ENCODE measurements at places on chromosomes 1 and 21.
A peak's percentile ranks its signal among the peaks of the same experiment; 100 is the strongest.

DNA sequence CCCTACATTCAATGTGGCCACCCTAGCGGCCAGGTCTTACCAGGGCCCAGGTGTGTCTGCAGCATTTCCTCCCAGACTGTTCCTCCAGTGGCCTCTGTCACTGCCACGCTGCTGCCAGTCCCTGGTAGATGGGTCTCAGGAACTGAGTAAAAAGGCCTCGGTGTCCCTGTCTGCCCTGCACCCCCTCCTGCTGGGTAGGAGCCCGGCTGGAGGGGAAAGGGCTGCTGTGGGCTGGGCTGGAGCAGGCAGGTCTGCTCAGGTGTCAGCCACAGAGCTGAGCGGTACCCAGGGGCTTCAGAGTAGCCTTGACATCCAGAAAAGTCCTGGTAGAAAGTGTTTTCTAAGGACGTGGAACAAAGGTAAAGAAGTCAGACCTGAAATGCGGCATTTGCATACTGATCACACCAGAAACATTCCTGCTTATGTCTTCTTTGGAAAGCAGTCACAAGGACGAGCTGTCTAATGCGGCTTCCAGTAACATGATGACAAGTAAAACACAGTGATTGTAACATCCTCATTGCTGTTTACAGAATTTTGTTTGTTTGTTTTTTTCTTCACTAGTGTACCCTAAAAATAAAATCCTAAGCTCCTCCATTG, 32.6 kb downstream of the SEC16B start:
- no peak for DNase-seq

- no peak for DNase-seq
Measured at GRCh38 chr1:7371926-7372325, 399.2 kb upstream of the VAMP3 start.

GRCh38 chr1:207766569-207766968, 14.7 kb downstream of the CD46 start:
- no peak for DNase-seq

DNA sequence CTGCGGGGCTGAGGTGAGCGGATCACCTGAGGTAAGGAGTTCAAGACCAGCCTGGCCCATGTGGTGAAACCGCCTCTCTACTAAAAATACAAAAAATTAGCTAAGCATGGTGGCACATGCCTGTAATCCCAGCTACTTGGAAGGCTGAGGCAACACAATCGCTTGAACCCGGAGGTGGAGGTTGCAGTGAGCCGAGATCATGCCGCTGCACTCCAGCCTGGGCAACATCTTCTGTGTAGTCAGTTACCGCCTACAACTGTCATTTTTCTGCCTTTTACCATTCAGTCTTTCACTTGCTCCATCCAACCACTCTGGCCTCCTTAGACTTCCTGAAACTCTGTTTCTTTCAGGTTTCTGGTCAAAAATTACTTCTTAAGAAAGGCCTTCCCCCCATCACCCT, 2.2 kb downstream of the MYCBP start:
- no peak for DNase-seq

DNA sequence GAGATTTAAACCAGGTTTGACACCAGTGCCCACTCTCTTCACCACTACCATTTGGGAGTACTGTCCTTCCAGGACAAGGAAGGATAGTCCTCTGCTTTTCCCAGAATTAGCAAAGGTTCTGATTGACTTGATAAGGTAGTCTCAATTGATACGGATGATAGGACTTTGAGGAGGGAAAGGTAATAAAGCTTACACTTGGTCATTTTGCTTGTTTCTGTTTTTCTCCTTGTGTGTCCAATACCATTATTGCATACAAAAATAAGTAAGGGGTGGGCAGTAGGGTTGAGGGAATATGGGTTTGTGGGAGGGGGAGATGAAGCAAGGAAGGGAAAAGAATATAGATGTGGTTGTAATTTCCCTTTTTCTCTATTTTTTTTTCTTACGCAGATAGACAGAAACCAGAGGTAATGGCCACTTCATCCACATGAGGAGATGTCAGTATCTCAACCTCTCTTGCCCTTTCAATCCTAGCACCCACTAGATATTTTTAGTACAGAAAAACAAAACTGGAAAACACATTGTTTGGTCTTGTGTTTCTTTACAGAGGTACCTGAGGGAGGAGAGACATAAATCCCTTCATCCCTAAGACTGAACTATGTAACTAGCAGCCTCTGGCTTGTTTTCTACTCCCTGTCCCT, 2.6 kb downstream of the C1orf56 start:
- DNase-seq: no peak

DNA sequence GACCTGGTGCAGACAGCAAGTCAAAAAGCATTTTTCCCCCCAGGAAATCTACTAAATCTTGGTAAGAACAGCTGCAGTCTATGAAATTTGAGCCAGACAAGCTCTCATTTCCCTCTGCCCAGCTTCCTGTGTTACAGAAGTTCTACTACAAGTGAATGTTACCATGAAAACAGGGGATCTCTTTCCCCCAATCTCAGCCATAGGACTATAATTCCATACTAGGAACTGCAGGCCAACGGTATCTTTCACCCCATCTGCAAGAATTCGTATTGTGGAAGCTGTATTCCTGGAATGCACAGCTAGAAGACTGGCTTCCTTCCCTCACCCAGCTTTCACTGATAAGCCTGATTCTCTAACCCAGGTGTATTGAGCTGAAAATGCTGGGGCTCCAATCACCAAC, 1655.4 kb downstream of the BRINP3 start:
- DNase-seq: no peak

GRCh38 chr1:1954831-1955441, 35.9 kb upstream of the TMEM52 start:
- DNase-seq: no peak

DNA sequence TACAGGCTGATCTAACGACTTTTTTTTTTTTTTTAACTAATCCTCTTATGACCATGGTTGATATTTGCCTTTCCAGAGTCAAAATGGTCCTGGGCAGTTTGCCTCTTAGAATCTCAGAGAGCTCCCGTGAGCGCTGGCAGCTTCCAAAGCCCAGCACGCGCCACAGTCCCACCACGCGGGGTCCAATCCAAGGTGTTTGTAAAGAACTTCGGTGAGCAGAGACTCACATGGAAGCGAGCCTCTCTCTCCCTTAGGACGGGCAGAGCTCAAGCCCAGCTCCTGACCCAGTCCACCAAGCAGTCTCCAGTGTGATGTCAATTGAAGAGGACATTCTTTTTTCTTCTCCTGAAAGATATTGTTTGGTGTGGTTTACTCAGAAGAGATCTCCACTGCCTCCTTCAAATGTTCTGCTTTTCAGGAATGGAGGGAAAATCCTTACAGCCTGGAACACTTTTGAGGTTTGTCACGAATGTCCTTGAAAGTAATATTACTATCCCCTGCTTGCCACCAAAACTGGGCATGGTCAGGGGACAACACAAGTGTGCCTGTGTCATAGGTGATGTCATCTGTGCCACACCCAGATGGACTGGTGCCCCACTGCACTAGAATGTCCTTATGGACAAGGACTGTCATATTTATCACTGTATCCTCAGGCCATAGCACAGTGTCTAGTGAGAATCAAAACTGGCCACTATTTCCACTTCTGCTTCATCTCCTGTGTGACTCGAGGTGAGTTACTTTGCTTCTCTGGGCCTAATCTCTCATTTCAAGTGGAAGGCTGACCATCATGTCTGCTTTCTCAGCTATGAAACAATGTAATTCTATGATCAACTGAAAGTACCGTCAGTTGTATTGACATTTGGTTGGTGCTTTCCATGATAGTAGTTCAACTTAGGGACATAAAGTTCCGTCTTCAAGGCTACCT, 97.4 kb upstream of the EDEM3 start:
- no peak for DNase-seq

DNA sequence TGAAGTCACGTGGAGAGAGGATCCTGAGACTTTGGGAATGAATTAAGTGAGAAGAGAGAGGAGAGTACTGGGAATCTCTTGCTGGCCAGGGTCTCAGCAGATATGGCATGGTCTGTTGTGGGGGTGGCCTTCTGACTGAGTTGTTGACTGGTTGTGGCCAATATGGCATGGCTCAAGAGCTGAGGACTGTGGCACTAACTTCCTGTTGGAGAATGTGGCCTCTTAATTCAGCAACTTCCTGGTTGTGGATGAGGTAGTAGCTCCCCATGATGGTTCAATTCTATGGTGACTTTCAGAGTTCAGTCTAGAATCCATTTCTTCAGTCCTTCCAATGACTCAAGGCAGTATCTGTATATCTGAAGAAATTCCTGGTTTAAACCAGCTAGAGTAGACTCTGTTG, 44.7 kb upstream of the PAXBP1 start:
- DNase-seq: no peak

DNA sequence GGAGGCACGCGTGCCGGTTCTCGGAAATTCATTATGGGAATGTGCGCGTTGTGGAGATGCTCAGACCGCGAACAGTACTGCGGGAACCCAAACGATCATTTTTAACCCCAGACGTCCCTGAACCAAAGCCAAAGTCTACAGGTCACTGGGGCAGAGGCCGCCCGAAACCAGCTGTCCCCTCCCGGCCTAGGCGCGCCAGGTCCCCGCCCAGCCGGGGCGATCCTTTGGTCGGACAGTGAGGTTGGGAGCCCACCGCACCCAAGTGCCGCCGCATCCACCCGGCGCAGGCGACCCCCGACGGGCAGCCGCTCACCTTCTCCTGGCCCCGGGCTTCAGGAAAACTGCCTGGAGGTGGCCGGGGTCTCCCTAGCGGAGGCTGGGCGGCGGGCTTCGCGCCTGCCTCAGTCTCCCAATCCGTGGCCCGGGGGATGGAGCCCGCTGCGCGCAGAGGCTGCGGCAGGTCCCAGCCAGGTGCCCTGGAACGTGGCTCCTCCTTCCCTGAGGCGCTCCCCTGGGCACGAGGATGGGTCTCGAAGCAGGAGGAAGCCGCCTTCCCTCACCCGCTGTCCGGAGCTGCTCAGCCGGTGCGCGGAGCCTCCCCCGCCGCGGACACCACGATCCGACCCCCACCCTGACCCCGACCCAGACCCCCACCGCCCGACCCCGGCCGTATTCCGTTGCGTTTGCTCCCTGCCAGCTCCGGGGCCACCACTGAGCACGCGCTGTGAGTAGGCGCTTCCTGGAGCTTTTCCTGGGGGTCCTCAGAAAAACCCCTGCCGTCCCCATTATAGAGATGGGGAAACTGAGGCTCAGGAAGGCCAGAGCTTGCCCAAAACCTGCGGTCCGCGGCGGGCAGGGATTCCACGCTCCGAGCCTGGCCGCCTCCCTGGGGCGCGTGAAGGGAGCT, 8.1 kb upstream of the SLX9 start:
- DNase-seq: no peak

DNA sequence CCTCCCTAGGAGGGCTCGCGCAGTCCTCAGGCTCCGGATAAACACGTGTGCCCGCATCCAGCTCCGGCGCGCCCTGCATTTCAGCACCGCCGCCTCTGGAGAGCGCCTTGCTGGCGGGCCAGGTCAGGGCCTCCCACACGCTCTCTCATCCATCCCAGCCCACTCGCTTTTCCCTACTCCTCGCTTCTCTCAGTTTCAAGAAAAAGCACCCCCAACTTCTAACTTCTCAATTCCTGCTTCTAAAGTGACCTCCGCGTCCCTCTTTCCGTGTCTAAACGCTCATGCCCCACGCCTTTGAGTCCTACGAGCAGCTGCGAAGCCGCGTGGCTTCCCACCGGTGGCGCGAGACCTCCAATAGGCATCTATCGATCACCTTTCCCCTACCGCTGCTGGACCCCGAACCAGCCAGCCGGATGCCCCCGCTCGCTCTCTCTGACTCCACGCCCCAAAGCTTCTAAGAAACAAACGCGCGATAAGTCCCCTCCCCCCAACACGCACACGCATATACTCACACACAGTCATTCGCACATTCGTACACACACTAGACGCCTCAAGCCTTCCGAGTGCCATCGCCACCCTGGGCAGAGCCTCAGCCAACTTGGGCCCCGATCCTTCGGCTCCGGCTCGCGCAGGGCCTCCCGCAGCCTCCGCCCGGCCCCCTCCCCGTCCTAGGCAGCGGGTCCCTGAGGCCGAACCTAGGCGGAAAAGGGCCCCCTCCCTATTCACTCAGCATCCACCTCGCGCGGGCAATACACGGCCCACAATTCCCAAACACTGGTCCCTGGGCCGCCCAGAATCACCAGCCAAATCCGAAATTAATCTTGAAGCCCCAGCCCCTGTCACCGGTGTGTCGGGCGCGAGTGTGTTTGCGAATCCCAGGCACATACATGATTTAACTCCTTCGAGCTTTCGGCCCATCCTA, 1.1 kb downstream of the NMNAT2 start:
- DNase-seq: peak; percentile 75

DNA sequence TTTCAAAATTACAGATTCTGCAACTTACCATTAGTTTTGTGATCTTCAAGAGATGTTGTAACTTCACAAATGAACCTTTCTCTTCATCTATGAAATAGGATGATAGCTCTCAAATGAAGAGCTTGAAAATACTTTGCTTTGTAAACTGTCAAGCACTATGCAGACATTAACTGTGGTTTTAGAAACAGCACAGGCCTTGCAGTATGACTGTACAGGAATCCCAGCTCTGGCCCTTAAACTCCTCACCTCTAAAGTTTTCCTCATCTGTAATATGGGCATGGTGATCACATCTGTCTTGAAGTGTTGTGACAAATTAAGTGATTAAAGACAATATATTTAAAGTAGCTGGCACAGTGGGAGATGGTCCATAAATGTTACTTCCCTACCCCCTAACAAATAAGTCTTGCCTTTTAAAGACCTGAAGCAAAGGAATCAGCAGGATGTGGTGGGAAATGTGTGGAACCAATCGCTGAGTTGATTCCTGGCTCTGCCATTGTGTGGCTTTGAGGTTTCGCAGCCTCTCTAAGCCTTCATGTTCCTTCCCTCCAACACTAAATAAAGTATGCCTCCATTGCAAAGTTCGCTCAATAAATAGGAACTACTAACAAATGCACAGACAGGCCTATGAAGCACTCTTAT, 5.5 kb upstream of the PTP4A2 start:
- DNase-seq: no peak

DNA sequence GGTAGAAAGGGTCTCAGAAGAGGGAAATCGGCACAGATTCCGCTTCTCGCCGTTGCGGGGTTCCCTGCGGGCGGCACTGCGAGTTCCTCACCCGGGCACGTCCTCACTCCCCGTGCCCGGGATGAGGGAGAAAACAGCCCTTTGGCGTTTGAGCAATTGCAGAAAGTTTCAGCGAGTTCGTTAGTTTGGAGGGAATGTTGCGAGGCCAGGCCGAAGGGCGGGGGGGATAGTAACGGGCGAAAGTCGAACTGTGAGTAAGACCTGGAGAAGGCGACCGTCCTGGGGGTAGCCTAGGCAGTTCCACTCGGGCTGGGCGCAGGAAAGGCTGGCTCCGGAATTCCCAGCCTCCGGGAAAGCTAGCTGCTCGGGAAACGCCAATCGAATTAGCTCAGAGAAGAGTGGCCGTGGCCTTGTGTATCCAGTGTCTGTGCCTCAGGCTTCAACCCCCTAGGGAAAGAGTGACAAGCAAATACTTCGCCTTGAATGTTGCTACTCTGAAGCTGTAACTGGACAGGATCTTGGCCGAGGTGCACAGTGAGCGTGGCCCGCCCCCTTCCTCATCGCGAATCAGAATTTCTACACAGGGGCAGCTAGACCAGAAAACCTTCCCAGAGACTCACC, 787 bp downstream of the PTGFR start:
- DNase-seq: no peak

DNA sequence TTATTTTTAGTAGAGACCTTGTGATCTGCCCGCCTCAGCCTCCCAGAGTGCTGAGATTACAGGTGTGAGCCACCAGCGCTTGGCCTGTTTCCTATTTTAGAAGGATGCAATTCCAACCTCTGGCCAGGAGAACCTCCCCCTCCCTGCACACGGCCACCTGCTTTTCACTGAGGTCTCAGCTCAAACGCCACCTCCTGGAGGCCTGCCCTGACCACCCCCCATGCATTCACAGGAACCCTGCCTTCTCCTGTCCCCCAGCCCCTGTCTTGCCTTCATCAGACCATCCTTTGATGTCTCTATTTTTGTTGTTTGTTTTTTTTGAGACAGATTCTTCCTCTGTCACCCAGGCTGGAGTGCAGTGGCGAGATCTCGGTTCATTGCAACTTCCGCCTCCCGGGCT, 2.3 kb downstream of the SRM start:
- DNase-seq: no peak

Data from NT2/D1 (cell line).